Urinary bladder (tissue), 4 donors: ENCODE measurements at places on chromosomes 7 and 10.

GRCh38 chr7:159159731-159160130 is 15.1 kb upstream of the VIPR2 start:
- DNase-seq, result no peak

DNA sequence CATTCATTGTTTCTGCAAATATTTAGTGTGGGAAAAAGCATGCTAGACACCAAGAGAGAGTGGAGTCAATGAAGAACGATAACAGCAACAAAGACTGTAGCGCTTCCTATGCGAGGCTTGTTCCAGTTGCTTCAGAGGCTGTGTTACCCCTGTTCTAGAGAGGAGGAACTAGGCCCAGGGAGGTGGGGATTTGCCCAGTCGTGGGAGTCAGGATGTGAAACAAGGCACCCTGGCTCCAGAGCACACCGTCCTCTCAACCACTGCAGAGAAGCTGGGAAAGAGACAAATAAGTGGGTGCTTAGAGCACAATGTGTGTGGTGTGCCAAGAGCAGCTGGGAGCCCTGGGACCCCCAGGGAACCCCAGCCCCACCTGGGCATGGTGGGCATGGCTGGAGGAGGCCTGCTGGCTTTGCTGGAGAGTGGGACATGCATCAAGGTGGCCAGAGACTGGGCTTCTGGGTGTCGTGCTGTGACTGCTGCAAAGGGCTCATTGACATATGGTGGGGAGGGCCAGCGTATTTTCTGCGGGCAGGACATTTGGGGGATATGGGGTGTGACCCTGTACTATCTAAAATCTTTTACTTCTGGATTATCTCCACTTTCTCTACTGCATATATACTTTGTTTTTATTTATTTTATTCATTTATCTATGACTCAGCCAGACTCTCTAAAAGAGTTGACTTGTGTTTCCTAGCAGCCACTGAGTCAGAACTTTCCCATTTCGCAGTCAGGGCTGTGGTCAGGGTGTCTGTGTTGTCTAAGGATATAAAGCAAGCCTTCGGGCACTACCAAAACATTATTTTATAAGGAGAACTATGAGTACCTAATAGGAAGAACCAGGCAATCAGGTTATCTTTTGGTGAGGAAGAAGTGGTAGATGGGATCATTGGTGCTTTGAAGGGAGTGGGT is 95.4 kb downstream of the TCF7L2 start:
- no peak for DNase-seq

- no peak for DNase-seq
These were observed 1.5 kb upstream of the TSPAN14 start for GRCh38 chr10:80452640-80453039.

DNA sequence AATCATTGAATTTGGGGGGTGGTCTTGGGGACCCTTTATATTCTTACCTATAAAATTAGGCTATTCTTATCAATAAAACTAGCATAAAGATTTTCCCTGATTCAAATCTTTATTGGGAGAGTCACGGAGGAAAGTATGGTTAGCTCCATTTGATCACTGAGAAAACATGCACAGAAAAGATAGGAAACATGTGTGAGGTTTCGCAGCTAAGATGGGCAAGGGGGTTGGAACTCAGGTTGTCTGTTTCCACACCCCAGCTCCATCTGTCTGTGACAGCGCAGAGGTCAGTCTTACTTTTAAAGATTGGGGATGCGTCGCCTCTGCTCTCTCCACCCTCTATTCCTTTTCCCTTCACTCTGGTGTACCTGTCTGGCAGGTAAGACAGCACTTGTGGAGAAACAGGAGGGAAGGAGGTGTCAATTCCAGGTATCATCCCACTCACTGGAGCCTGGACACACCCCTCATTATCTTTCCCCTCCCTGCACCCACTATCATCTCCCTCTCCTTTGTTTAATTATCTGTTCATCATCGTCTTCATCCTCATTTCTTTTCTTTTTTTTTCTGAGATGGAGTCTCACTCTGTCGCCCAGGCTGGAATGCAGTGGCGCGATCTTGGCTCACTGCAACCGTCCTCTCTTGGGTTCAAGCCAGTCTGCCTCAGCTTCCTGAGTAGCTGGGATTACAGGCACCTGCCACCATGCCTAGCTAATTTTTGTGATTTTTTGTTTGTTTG is 2.4 kb upstream of the DENND10 start:
- DNase-seq, result no peak
